ENCODE measurements at places on chromosomes 6 and 20. TPM values are rescaled to one million over a fixed set of nuclear protein-coding genes. Genes with fewer than 3 reads are reported as not detected.

The ERMARD gene
- total RNA-seq: 42.8 TPM

The PIGU gene
- total RNA-seq: 14.5 TPM

GRCh38 chr6:11653028-11653583, 115.6 kb downstream of the TMEM170B start:
- no peaks in the 10 kb centered on the region for H3K4me1 ChIP-seq
- no peak overlapping the region for H3K4me3 ChIP-seq
- DNase-seq: peak; percentile 59
- no peaks in the 10 kb centered on the region for H3K27me3 ChIP-seq
- no peak overlapping the region for H3K27ac ChIP-seq

DNA sequence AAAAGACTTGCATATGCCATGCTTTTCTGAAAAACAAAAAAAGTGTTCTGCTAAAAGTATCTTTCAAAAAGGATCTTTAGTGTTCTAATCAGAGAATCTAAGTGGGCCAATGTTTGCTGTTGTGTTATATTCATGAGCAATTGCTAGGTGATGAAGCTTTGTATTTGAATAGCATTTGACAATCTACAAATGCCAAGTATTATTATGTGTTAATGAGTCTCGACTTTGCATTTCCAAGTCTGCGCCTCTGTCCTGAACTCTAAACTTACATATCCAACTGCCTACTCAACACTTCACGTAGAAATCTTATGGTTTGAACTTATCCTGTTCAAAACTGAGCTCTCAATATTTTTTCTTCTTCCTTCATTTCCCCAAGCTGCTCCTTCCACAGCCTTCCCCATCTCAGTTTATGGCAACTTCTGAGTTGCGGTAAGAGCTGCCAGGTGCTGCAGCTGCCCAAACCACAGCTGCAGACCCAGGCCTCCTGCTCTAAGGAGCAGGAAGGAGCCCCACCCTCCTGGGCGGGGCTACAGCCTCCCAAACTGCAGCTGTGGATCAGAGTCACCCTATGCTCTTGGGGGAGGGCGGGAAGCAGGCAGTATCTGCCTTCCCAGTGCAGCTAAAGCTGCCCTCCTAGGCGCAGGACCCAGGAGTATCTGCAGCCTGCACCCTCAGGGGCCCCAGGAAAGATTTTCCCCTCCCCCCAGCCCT, 16.7 kb upstream of the MAK start:
- no peak for DNase-seq
- H3K27me3 ChIP-seq: no peaks in the 10 kb centered on the region
- no peaks in the 10 kb centered on the region for H3K4me1 ChIP-seq

The MATN4 gene
- total RNA-seq: not detected

- H3K36me3 ChIP-seq: no peaks in the 10 kb centered on the region
- H3K4me1 ChIP-seq: peaks cover 12% of the 10 kb centered on the region
- DNase-seq: no peak
- H3K27me3 ChIP-seq: no peaks in the 10 kb centered on the region
Measured at GRCh38 chr20:1629321-1629720, 9.5 kb upstream of the SIRPB1 start.

DNA sequence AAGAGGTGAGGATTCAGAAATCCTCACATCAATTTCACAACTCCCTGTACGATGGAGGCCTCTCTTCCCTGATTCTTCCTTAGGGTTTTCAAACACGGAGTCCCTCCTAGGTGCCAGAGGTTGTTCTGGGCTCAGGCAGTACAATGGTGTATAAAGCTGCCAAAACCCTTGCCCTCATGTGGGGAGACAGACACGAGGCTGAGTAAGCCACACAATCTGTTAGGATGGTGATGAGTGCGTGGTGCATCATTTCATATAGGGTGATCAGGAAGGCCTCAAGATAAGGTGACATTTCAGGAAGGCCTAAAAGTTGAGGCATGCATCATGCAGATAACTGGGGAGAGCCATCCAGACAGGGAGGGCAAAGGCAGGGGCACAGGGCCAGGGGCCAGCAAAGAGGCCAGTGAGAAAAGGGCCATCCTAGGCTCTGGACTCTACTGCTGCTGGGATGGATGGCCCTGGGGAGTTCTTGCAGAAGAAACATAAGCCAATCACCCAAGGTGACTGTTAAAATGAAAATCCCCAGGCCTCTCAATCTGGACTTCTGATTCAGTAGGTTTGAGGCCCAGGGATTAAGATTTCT, 186.5 kb downstream of the PRKN start:
- peaks cover 6% of the 10 kb centered on the region for H3K36me3 ChIP-seq
- DNase-seq: no peak
- no peak overlapping the region for H3K27ac ChIP-seq
- no peaks in the 10 kb centered on the region for H3K27me3 ChIP-seq
- no peaks in the 10 kb centered on the region for H3K4me1 ChIP-seq

The RRP36 gene
- total RNA-seq: 80.4 TPM

- H3K36me3 ChIP-seq: no peaks in the 10 kb centered on the region
- no peaks in the 10 kb centered on the region for H3K4me1 ChIP-seq
- DNase-seq: peak; percentile 28
- no peaks in the 10 kb centered on the region for H3K27me3 ChIP-seq
- H3K4me3 ChIP-seq: no peak overlapping the region
Measured at GRCh38 chr6:46756469-46757213, 9.9 kb downstream of the ANKRD66 start.

DNA sequence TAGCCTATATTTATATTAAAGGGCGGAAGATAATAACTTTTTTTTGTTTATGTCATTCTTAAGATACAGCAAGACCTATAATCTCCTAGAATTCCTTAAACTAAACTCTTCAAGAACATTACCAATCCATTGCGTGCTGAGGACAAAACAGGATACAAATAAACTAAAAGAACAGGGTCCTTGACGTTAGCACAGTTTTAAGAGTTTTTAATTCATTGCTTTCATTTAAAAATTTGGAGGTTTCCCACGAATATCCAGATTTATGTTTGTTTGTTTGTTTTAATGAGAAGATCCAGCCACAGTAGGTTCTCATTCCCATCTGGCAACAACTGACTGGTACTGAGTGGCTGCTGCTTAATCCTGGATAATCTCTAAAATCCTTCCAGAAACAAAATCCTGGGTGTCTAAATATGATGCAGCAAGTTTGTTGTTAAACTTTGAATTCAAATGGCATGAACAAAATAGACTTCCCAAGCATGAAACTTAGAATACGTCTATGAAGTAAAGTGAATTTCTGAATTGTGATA, 153.7 kb downstream of the HACE1 start:
- H3K4me1 ChIP-seq: peaks cover 5% of the 10 kb centered on the region
- H3K27me3 ChIP-seq: no peaks in the 10 kb centered on the region

- H3K4me3 ChIP-seq: no peak overlapping the region
- H3K4me1 ChIP-seq: peaks cover 11% of the 10 kb centered on the region
- H3K27me3 ChIP-seq: no peaks in the 10 kb centered on the region
Measured at GRCh38 chr6:34549026-34549803, 6.9 kb downstream of the SPDEF start.

The BPIFA1 gene
- total RNA-seq: not detected

DNA sequence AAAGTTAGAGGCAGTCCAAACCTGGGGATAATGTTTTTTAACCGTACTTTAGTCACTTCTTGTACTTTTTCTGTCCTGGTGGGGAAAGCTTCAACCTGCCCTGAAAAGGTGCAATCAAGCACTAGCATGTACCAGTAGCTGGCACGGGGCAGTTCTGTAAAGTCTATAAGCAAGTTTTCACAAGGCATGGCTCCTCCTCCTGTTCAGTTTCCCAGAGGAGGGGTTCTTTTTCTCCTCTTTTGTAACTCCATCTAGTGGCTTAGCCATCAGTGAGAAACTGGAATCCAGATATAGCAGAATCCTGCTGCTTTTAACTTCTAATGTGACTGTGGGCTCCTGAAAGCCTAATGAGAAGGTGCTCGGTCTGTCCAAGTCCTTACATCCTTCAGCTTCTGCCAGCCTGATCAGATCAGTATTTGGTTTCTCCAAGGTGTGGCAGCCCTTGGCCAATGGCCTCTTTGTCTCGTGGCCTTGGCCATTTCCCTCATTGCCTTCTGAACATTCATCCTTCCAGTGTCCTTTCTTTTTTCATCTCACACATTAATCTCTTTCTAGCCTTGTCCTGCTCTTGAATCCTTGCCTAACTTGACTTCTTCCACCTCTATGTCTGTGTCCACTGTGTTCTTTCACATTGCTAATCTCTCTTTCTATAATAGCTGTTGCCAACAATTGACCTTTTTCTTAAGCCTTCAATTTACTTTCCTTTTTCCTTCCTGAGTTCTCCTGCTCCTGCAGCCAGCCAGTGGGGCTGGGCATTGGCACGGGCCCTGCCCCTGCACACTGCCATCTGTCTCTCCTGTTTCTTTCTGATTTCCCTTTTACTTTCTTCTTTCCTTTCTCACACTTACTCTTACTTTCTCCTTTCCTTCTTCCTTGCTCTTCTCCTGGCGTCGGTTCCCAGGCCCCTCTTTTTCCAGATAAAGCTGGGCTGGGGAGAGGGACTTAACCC, 222.0 kb upstream of the SYNCRIP start:
- H3K27ac ChIP-seq: no peak overlapping the region
- H3K27me3 ChIP-seq: no peaks in the 10 kb centered on the region
- no peak overlapping the region for H3K4me3 ChIP-seq
- no peaks in the 10 kb centered on the region for H3K36me3 ChIP-seq
- DNase-seq: peak; percentile 65
- no peaks in the 10 kb centered on the region for H3K4me1 ChIP-seq

DNA sequence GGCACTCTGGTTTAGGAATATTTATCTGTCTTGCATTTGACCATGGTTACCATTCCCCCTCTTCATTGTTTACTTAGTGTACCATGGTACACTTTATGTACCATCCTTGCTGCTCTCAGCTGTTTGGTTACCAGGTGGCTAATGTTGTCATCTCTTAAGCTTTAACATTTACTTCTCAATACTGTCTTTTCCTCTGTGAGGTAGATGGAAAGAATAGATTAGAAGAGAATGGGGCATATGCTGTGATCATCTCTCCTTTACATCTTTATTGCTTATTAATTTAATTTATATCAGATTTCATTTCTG, 109.2 kb downstream of the NCOA3 start:
- no peak for DNase-seq
- H3K27ac ChIP-seq: peak overlapping the region; percentile 47
- H3K27me3 ChIP-seq: no peaks in the 10 kb centered on the region
- no peak overlapping the region for H3K4me3 ChIP-seq
- H3K36me3 ChIP-seq: peaks cover 11% of the 10 kb centered on the region

GRCh38 chr6:105152880-105153279, 26.9 kb downstream of the POPDC3 start:
- H3K27ac ChIP-seq: no peak overlapping the region
- no peak overlapping the region for H3K4me3 ChIP-seq
- no peaks in the 10 kb centered on the region for H3K4me1 ChIP-seq

GRCh38 chr6:146896062-146896813, 297.5 kb downstream of the ADGB start:
- peaks cover 12% of the 10 kb centered on the region for H3K4me1 ChIP-seq
- no peak overlapping the region for H3K27ac ChIP-seq
- H3K36me3 ChIP-seq: no peaks in the 10 kb centered on the region

DNA sequence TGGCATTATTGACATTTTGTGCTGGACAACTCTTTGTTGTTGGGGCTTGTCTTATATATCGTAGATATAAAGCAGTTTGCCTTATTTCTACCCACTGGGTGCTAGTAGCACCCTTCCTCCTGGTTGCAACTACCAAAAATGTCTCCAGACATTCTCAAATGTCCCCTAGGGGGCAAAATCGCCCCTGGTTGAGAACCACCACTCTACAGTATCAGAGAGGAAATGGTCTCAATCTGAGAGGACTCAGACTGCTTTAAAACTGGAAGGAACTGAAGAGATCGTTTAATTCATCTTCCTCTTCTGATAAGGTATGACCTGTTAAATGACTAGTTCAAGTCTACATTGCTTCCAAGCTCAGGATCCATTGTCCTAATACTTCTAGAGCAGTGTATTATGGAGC, 14.9 kb downstream of the SH3BGRL2 start:
- no peak overlapping the region for H3K27ac ChIP-seq
- DNase-seq: no peak
- H3K4me1 ChIP-seq: no peaks in the 10 kb centered on the region
- no peaks in the 10 kb centered on the region for H3K27me3 ChIP-seq

DNA sequence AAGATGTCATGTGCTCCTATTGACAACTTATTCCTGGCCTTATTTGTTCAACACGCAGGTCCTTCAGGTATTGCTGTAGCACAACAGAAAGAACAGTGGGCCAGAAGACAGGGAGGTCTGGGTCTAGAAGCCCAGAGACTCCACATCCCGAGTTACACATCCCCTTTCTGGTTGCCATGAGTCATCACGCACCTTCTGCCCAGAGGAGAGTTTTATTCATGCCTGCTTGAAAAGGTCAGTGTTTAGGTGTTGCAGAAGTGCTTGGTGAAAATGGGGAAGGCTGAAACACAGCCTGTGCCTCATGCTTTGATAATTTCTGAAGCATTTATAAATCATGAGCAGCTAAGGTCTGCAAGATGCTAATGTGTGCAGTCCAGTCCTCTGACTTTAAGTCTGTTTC, 256.4 kb downstream of the GMPR start:
- no peaks in the 10 kb centered on the region for H3K36me3 ChIP-seq
- H3K27me3 ChIP-seq: no peaks in the 10 kb centered on the region
- H3K27ac ChIP-seq: no peak overlapping the region
- H3K4me1 ChIP-seq: peaks cover 10% of the 10 kb centered on the region
- no peak overlapping the region for H3K4me3 ChIP-seq
- peak; percentile 61 for DNase-seq

The TPBG gene
- 96.9 TPM for total RNA-seq

DNA sequence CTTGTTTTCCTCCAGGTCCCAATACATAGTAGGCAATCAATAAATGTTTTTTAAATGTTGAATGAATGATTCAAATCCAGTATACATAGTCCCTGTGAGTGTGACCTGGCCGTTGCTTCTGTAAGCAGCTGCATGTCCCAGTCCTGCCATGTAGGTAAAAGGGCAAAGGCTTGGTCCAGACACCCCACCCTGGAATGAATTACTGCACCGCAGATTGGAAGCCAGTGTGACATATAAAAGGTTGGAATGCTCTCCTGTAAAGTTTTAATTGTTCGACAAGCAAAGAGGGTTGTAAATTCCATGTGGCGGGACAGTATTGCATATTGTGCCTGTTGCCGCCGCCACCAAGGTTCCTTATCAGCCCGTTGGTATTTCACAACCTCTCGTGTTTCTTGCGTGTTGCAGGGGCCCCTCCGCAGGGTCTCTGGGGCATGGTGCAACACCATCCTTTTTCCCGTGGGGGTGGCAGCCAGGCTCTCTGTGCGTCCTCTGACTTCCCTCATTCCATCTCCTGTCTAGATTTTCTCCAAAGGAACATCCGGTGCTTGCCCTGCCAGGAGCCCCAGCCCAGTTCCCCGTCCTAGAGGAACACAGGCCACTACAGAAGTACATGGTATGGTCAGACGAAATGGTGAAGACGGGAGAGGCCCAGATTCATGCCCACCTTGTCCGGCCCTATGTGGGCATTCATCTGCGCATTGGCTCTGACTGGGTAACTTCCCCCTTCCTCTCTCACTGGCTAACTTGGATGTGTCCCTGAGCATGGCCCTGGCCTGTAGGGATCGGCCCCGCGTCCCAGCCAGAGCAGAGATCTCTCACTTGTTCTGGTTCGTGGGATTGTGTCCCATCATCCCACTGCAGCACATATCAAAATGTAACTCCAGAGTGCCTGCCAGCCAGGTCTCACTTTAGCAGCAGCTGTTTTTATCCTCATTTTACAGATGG, 20.3 kb downstream of the POFUT1 start:
- peaks cover 69% of the 10 kb centered on the region for H3K36me3 ChIP-seq
- no peaks in the 10 kb centered on the region for H3K27me3 ChIP-seq
- H3K27ac ChIP-seq: no peak overlapping the region
- no peak overlapping the region for H3K4me3 ChIP-seq

The UBD gene
- not detected for total RNA-seq

- no peaks in the 10 kb centered on the region for H3K27me3 ChIP-seq
- no peaks in the 10 kb centered on the region for H3K4me1 ChIP-seq
- no peak overlapping the region for H3K27ac ChIP-seq
- no peaks in the 10 kb centered on the region for H3K36me3 ChIP-seq
- no peak overlapping the region for H3K4me3 ChIP-seq
- no peak for DNase-seq
Measured at GRCh38 chr6:22102671-22103070, 194.2 kb downstream of the PRL start.

Data from MCF 10A (cell line).